ENCODE measurements at places on chromosomes 5 and 9.

GRCh38 chr5:131462454-131462853 is 172.6 kb downstream of the RAPGEF6 start:
- peak; percentile 60 for DNase-seq

GRCh38 chr5:32193591-32193990 is 19.5 kb upstream of the GOLPH3 start:
- DNase-seq: peak; percentile 88

GRCh38 chr5:172484664-172485063 is 30.3 kb upstream of the SH3PXD2B start:
- no peak for DNase-seq

DNA sequence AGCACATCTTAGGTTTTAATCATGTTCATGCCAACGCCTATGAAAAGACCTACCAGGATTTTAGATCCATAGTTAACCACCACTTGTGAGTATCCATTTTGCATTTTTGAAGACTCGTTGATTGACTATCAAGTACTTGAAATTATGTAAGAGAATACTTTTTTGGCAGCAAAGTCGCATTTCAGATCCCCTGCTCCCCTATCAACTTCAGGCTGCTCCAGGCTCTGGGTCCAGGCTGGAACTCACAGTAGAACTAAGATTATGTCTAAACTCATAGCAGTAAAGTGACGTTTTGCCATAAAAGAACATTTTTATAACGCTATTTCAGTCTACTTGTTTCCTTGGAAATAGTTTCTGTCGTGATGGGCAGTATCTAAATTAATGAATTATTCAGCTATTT is 267.7 kb downstream of the FANCC start:
- no peak for DNase-seq

- no peak for DNase-seq
Measured at GRCh38 chr5:51279983-51280706, 103.1 kb upstream of the ISL1 start.

GRCh38 chr9:29066141-29066640 is 1492.9 kb upstream of the C9orf72 start:
- DNase-seq: no peak

- DNase-seq: no peak
Measured at GRCh38 chr9:68970151-68970550, 43.8 kb downstream of the PRKACG start.

GRCh38 chr9:97853056-97853843 is at the start of gene FOXE1:
Gene FOXE1 (plus strand): TSS chr9:97853226. CDS start chr9:97853915, 689 bp downstream.
- DNase-seq: no peak

DNA sequence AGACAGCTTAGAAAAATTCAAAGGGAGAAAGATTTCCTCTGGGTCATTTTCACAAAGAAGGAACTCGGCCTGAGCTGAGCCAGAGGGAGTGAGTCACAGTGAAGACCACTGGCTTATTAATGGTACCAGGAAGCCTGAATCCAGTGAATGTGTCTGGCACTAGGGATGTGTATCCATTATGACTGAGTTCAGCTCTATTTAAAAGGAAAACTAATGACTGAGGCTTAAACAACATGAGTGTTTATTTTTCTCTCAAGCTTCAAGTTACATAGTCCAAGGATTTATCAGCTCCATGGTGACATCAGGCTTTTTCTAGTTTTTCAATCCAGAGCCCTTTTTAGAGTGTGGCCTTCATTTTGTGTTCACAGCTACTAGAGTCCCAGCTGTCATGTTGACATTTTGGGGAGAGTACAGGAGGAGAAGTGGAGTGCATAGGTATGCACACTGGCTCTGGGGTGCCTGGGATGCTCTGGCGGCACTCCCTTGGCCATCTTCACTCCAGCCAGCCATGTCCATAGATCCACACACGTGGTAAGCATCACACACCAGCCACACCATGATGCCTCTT is 159.5 kb upstream of the ERCC6L2 start:
- no peak for DNase-seq

- DNase-seq: no peak
Measured at GRCh38 chr5:5195128-5195918, 55.2 kb downstream of the ADAMTS16 start.

- no peak for DNase-seq
Measured at GRCh38 chr9:26513730-26514129, 378.9 kb downstream of the CAAP1 start.

- DNase-seq: no peak
Measured at GRCh38 chr5:96968614-96969013, 32.7 kb downstream of the LNPEP start.

- peak; percentile 37 for DNase-seq
Measured at GRCh38 chr5:53991942-53992341, 318.4 kb downstream of the ARL15 start.

GRCh38 chr9:134059661-134060395 is 8.0 kb downstream of the BRD3 start:
- no peak for DNase-seq

- DNase-seq: no peak
Measured at GRCh38 chr5:149853331-149853648, 91.3 kb downstream of the PDE6A start.

DNA sequence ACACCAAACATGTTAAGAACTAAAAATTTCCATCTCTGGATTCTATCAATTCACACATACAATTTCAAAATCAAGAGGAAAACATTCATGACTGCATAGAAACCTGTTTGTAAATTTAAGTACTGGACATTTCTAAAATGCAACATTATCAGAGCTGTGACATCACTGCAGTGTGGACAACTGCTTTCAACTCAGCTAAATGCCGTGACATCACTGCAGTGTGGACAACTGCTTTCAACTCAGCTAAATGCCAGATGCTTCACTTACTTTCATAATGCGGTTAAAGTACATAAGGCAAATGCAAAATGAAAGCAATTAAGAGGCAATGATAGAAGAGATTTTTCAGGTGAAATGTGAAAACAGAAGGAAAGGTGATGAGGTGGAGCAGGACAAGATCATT is 161.5 kb downstream of the ARL15 start:
- no peak for DNase-seq

DNA sequence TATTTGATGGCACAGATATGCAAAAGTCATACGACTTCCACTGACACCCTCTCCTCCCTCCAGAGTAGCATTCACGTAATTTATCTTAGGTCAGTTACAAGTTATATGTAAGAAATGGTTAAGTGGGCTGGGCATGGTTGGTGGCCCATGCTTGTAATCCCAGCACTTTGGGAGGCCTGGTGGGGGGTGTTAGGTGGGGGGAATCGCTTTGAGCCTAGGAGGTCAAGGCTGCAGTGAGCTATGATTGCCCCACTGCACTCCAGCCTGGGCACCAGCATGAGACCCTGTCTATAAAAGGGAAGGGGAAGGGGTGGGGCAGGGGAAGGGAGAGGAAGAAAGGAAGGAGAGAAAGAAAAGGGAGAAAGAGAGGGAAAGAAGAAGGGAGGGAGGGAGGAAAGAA is 202.8 kb downstream of the AUH start:
- DNase-seq: no peak

DNA sequence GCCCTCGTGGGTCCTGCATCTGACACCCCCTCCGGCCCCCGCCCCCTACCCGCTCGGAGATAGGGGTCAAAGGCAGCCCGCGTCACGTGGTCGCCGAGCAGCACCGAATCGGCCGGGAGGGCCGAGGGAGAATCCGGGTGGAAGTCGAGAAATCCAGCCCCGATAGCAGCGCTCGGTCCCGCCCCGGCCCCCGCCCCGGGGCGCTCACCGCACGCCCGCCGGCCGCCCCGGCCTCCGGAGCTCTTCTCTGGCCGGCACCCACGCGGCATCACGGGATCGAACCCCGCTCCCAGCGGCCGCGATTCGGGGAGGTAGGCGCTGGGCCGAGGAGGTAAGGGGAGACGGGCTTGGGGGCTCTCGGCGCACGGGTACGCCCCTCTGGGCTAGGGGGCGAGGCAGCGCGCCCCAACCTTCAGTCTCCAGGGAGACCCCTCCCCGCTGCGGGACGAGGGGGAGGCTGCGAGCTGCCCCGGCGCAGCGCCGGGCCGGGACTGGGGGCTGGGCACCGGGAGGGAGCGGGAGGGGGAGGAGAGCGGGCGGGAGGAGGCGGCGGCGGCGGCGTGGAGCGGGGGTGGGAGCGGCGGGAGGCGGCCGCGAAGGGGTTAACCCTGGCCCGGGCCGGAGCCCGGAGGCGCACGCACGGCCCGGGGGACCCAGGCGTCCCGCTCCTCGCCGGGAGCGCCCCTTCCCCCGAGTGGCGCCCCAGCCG is 22.1 kb upstream of the NDST1 start:
- DNase-seq: no peak

GRCh38 chr9:112789473-112789872 is 38.9 kb downstream of the SNX30 start:
- DNase-seq: no peak

- no peak for DNase-seq
Measured at GRCh38 chr5:167982-168660, 23.2 kb upstream of the LRRC14B start.

GRCh38 chr5:131381021-131381420 is 117.2 kb downstream of the CDC42SE2 start:
- DNase-seq: no peak

- no peak for DNase-seq
Measured at GRCh38 chr9:127318651-127319167, 54.1 kb downstream of the GARNL3 start.

GRCh38 chr5:132271251-132272246 is 14.1 kb downstream of the PDLIM4 start:
- no peak for DNase-seq

GRCh38 chr5:174323878-174324281 is 278.4 kb downstream of the NSG2 start:
- no peak for DNase-seq

DNA sequence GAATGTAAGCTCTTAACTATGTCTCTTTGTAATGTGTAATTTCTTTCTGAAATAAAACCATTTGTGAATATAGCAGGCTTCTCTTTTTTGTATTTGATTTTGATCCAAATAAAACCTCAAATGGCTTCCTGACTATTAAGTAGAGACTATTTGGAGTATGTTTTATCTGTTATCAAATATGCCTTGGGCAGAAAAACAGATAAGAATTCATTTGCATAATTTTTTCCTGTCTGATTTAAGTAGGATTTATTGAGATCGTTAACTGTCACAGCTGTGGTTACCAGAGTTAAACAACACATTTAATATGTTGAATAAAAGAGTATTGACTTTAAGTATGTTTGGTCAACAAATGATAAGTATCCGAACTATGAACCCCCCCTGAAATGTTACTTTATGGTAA is 104.9 kb downstream of the MELK start:
- no peak for DNase-seq

DNA sequence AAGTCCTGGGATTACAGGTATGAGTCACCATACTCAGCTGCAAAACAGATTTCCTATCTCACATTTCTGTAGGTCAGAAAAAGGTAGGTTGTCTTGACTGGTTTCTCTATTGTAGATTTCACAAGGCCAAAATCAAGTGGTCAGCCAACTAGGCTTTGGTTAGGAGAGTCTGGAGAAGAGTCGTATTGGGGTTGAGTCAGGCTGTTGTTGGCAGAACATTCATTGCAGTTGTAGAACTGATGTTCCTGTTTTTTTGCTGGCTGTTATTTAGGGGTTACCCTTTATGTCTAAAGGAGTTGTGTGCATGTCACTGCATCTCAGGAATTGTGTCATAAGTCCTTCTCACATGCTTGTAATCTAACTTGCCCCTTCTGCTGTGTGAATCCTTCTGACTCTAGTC is 814.2 kb upstream of the GRAMD2B start:
- no peak for DNase-seq

GRCh38 chr5:180799194-180799593 is 3.4 kb downstream of the MGAT1 start:
- no peak for DNase-seq

DNA sequence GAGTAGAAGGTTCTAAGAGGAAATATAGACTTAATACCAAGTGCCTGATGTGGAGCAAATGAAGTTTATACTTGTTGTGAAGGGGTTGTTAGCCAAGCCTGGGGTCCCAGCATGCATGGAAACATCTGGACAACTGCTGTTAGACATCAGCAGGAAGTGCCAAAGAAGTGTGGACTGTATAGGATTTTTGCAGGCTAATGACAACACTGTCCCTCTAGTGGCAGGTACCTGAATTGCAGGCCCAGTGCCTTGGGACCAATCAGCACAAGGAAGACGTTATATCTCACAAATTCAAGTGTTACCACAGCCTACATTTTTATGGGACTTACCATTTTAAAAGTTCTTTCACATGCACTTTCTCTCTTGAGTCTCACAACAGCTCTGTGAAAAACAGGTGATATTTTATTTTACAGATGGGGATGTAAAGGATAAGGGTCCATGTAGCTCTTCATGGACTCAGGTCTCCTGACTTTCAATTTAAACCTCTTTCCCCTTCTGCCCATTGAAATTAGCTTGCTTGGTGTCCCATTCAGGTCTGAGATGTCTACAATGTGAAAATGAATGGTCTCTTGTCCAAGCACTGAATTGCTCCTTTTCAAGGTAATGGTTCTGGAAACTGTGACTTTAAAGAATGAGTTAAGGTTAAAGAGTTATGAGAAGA is 89.0 kb upstream of the MAP1B start:
- DNase-seq: no peak

DNA sequence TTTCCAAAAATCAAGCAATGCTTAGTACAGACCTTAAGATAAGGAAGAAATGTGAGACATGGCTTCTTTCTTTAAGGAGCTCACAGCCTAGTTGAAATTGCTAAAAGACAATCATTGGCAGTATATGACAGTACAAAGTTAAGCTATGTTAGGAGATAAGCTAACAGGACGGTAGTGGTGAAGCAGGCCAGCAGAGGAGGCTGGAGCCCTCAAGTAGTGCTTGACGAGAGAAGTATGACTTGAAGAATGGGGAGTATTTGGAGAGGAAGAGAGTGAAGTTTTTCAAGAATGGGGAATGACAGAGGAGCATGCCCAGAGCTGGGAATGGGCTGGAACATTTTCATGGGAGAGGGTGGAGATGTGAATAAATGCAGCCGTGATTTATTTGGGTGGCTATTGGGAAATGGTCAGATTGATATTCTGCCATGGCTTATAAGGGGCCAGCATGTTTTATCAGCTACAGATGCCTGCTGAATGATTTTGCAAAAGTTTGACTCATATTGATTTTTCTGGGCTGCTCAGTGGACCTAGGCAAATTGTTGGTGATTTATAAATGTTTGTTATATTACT is 43.7 kb downstream of the LURAP1L start:
- DNase-seq: no peak

DNA sequence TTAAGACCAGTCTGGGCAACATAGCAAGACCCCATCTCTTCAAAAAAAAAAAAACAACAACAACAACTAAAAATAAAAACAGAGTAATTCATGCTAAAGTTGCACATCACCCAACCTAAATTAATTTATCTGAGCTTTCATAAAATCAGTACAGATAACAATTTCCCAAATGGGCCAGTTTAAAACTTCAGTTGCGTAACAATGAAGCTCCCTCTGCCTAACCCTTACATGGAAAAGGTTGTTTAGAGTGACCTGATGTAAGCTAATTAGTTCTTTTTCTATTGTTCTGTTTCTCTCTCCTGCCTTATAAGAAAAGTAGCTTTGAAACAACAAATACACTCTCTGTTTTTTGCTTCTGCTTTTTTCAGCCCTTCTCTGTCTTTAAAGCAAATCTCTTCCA is 46.2 kb upstream of the SLC28A3 start:
- DNase-seq: no peak

- peak; percentile 88 for DNase-seq
Measured at GRCh38 chr9:128702445-128702948, at the start of gene PKN3. Gene PKN3 (plus strand): TSS chr9:128702503. CDS start chr9:128702916, 413 bp downstream.

- no peak for DNase-seq
Measured at GRCh38 chr9:119273325-119273904, 95.8 kb downstream of the BRINP1 start.

Data from hematopoietic multipotent progenitor cell (in vitro differentiated cells).